ENCODE measurements at places on chromosomes 16 and 17. TPM values are rescaled to one million over a fixed set of nuclear protein-coding genes. Genes with fewer than 3 reads are reported as not detected.

Gene HOXB4
- total RNA-seq, result not detected

GRCh38 chr16:30340621-30341020 is 14.5 kb downstream of the CD2BP2 start:
- no peaks in the 10 kb centered on the region for H3K27me3 ChIP-seq
- no peak overlapping the region for H3K4me3 ChIP-seq
- H3K36me3 ChIP-seq, result no peaks in the 10 kb centered on the region
- no peak overlapping the region for H3K27ac ChIP-seq
- no peak for DNase-seq

DNA sequence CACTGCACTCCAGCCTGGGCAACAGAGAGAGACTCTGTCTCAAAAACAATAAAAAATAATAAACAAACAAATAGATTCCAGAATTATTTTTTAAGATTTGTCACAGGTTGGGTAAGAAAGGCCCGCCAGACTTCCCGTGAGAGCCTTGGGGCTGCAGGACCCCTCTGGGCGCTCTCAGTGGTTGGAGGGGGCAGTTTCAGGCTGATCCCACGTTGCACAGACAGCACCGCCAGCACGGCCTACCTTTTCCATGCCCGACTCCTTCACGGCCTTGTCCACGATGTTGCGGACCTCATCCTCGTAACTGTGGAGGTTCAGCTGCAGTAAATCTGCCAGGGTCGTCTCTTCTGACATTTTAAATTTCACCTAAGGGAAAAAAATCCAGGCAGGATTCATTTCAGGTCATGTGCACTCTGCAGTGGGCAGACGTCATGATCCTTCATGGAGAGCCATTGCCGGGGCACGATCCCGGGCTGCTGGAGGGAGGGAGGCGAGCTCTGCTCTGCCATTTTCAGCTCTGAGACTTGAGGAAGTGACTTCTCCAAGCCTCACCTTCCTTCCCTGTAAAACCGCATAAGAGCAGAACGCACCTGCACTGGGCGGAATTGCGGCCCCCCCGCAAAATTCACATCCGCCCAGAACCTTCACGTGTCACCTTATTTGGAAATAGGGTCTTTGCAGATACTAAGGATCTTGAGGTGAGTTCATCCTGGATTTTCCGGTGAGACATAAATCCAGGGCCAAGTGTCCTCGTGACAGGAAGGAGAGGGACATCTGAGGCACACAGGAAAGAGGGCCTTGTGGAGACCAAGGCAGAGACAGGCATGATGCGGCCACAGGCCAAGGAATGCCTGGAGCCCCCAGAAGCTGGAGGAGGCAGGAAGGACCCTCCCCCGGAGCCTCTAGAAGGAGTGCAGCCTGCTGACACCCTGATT is 66.8 kb downstream of the DNAH17 start:
- no peaks in the 10 kb centered on the region for H3K27me3 ChIP-seq
- H3K4me1 ChIP-seq, result no peaks in the 10 kb centered on the region
- H3K27ac ChIP-seq, result no peak overlapping the region
- H3K36me3 ChIP-seq, result peaks cover 2% of the 10 kb centered on the region

GRCh38 chr17:2136241-2136640 is 81.3 kb downstream of the HIC1 start:
- H3K4me3 ChIP-seq, result no peak overlapping the region
- no peak overlapping the region for H3K27ac ChIP-seq
- no peak for DNase-seq
- no peaks in the 10 kb centered on the region for H3K36me3 ChIP-seq
- H3K27me3 ChIP-seq, result no peaks in the 10 kb centered on the region

Gene HOXB9
- total RNA-seq, result not detected

Gene GRB2
- 59.1 TPM for total RNA-seq

Gene SLFN14
- total RNA-seq, result not detected

- no peak overlapping the region for H3K27ac ChIP-seq
- H3K27me3 ChIP-seq, result no peaks in the 10 kb centered on the region
- no peak for DNase-seq
- no peaks in the 10 kb centered on the region for H3K36me3 ChIP-seq
These were observed 108.1 kb downstream of the SSH2 start for GRCh38 chr17:29821897-29822296.

DNA sequence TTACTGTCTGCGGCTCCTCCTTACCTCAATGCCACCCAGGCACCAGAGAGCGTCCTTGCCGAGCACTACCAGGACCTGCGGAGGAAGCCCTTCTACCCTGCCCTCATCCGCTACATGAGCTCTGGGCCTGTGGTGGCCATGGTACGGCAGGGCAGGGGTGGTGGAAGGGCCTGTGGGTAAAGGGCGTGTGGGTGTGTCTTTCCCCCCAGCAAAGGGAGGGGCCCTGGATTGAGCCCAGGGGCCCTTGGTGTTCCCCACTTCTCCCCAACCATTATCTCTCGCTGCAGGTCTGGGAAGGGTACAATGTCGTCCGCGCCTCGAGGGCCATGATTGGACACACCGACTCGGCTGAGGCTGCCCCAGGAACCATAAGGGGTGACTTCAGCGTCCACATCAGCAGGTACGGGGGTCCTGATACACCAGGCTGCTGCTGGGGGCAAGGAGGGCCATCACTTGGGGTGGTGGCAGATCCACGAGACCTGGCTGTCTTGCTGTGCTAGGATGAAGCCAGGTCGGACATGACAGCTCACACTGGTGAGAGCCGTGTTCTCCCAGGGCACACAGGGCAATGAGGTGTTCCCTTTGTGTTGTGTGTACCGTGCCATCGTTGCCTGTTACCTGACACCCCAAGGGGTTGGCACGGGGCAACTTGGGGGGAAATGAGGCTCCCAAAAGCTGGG is 2.2 kb upstream of the DECR2 start:
- no peaks in the 10 kb centered on the region for H3K36me3 ChIP-seq
- peaks cover 31% of the 10 kb centered on the region for H3K4me1 ChIP-seq
- no peak overlapping the region for H3K4me3 ChIP-seq
- no peak for DNase-seq

All from osteocyte (in vitro differentiated cells).